ENCODE measurements at places on chromosomes 6 and 20. TPM values are rescaled to one million over a fixed set of nuclear protein-coding genes. Genes with fewer than 3 reads are reported as not detected.
A peak's percentile ranks its signal among the peaks of the same experiment; 100 is the strongest.

GRCh38 chr20:34369265-34369664 lies 6.2 kb downstream of the ITCH start:
- peak; percentile 42 for DNase-seq

DNA sequence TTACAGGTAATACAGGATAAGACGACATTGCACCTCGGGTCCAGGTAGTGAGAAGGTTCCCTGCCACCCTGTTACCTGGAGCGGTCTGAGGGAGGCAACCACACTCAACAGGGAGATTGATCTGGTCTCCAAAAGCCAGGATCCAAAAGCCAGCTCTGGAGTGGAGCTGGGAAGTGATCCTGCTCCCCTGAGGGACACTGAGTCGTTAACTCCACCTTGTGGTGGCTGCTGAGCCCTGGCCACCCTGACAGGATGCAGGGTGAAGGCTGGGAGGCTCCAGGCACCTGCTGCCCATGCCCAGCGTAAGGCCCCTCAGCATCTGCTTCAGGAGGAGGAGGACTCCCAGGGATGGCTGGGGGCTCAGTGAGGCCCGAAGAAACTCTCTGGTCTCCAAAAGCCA lies 38.7 kb upstream of the SLC22A2 start:
- no peak for DNase-seq

Gene NKAIN4
- not detected for total RNA-seq

- DNase-seq, result no peak
These were observed 20.7 kb upstream of the TOX2 start for GRCh38 chr20:43893930-43894329.

Gene DSP
- total RNA-seq, result 0.48 TPM

Gene SLC32A1
- total RNA-seq, result not detected

- DNase-seq, result no peak
These were observed 112.0 kb downstream of the BACH2 start for GRCh38 chr6:90184334-90185298.

Gene MTO1
- 68.8 TPM for total RNA-seq

DNA sequence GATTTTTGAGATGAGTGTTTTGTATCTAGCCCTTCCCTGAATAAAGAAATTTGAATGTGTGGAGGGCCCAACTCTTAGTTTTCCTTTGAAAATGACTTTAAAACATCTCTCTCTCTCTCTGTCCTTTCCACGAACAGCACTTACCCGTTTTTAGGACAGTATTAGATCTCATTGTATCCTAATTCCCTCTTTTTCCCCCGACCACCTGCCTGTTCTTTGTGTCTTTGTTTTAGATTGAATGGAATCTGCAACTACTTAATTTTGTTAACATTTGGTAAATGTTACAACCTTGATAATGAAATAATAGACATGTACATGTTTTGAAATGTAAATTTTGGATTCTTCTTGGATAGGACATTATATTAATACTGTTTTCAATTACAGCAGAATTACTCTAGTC lies 3.1 kb downstream of the DSP start:
- DNase-seq, result no peak

Gene TDRD6
- not detected for total RNA-seq

- no peak for DNase-seq
These were observed 85.9 kb downstream of the SNAP25 start for GRCh38 chr20:10304471-10305046.

DNA sequence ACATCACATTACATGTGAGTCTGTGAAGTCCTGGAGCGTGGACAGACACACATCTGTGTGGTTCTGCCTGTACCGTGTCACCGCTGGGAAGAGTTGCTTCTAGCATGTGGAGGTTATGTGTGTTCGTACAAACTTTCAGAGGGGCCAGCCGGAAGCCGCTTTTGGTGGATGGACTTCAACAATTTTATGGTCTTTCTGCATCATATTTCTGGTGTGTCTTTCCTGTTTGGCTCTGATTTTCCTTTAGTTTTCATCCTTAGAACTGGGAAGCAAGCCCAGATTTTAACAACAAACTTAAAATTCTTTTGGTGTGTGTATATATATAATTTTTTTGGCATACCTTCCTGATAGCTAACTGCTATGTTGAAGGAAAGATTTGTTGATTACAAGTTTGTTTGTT lies 71.2 kb downstream of the TIAM2 start:
- DNase-seq, result no peak

GRCh38 chr6:114564302-114564933 lies 221.6 kb upstream of the HS3ST5 start:
- DNase-seq, result no peak

Gene TRAM2
- total RNA-seq, result 4.9 TPM

Gene SLPI
- total RNA-seq, result not detected

- no peak for DNase-seq
These were observed 25.5 kb downstream of the PDE10A start for GRCh38 chr6:165637586-165637985.

DNA sequence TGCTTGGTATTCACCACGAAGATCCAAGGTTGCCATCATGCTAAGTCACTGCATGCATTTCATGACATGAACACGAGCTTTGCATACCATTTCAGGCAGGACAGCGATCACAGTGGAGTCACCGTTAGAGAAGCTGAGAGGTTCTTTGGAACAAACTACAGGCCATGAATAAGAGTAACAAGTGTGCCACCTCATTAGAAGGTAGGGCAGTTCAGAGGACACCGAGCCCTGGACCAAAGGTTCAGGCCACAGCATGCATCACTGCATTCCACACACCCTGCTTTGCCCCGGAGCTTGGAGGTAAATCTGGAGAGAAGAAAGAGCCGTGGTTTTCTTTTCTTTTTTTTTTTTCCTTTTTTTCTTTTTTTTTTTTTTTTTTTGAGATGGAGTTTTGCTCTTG lies 66.9 kb upstream of the CDH4 start:
- no peak for DNase-seq

DNA sequence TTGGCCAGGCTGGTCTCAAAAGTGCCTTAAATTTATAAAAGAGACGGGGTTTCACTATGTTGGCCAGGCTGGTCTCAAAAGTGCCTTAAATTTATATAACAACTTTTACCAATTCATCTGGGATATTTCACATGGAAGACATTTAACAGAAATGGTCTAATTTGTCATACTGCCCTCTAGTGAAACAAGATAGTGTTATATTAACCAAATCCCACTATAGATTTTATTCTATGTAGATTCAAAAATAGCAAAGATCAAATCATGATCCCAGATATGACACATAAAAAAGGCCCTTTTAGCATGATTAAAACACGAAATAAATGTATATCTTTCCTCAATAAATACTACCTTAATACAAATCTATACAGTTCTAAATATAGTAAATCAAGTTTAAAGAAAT lies 102.8 kb upstream of the TFAP2D start:
- no peak for DNase-seq

Gene CNR1
- 0.37 TPM for total RNA-seq

All from activated T-cell treated with anti-CD3 and anti-CD28 coated beads, Interleukin-2, amount 50 U/mL, for 72 hours (primary cell).